ENCODE measurements at places on chromosomes 4 and X. TPM values are rescaled to one million over a fixed set of nuclear protein-coding genes. Genes with fewer than 3 reads are reported as not detected.

The GK gene
- 10.3 TPM for polyA plus RNA-seq

The RTL3 gene
- not detected for polyA plus RNA-seq

The ANKRD17 gene
- polyA plus RNA-seq = 67.0 TPM

The XAGE2 gene
- polyA plus RNA-seq = not detected

The SYNPO2 gene
- 6.1 TPM for polyA plus RNA-seq

The IL15 gene
- 1.1 TPM for polyA plus RNA-seq

The ADAMTS3 gene
- polyA plus RNA-seq = 7.3 TPM

The BEND2 gene
- 0.12 TPM for polyA plus RNA-seq

The MAD2L1 gene
- 22.7 TPM for polyA plus RNA-seq

The COPS4 gene
- polyA plus RNA-seq = 73.9 TPM

The FGF5 gene
- 0.29 TPM for polyA plus RNA-seq

The ZMAT1 gene
- 30.6 TPM for polyA plus RNA-seq

The DRD5 gene
- 2.2 TPM for polyA plus RNA-seq

The IL1RAPL2 gene
- 0.90 TPM for polyA plus RNA-seq

The TMEM31 gene
- not detected for polyA plus RNA-seq

The FSTL5 gene
- 28.3 TPM for polyA plus RNA-seq

The DUSP21 gene
- polyA plus RNA-seq = not detected

Data from spinal cord (tissue), 10 donors.